ENCODE measurements at places on chromosomes 1 and 21.

DNA sequence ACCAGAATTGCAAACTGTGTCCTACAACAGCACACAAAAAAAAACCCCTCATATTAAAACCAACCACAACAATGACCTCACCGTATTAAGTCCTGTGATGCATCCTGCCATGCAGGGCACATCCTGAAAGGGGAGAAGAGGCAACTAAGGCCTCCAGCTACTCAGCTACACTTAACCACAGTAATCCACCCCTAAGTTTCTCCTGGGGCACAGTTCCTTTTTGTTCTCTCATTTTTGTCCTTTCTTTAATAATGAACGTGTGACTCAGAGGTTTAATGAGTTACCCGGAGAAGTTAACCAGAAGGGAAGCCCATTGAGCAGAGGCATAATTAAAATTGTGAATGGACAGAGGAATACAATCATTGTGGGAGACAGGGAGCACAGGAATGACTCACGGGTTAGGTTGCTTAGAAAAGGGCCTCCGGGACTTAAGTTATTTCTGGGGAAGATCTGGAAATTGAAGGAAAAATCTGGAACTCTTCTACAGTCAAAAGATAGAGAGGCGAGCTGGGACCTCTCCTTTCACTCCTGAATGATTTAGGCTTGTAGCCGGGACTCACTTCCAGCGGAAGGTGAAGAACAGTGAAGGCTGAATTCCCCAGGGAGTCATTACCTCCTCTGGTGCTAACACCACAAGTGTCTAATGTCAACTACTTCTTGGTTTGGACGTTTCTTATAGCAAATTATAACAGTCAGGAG lies 36.9 kb upstream of the HIVEP3 start:
- DNase-seq = peak; percentile 89

DNA sequence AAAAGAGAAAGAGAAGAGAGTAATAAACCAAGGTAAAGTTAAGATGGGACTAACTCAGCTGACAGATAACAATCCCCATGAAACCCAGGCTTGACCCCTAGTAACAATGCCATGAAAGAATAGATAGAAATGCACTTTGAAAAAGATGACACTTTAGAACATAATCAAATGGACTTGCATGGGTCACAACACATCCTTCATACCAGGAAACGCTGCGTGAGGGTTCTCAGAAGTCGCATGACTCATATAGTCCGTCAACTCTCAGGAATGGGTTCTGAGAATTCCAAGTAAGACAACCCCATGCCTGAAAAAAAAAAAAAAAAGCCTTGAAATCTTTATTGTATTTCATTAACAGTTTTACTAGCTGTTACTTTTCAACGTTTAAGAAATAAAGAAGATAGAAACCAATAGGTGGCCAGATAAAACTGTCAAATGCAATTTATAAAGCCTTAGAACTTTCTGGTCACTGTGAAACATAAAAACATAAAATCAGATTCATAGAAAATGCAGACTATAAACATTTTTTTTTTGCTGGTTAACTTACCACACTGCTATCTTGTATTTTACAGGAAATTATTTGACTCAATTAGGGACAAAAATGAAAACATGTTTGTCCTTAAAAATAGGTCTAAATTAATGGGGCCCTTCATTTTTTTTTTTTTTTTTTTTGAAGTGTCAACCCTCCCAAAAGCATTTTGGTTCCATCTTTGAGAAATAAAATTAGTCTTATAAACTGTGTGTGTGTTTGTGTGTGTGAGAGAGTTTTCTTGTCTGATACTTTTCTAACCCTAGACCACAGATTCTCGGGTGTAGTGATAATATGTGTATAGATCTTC lies 202.1 kb downstream of the NCAM2 start:
- DNase-seq = peak; percentile 100

DNA sequence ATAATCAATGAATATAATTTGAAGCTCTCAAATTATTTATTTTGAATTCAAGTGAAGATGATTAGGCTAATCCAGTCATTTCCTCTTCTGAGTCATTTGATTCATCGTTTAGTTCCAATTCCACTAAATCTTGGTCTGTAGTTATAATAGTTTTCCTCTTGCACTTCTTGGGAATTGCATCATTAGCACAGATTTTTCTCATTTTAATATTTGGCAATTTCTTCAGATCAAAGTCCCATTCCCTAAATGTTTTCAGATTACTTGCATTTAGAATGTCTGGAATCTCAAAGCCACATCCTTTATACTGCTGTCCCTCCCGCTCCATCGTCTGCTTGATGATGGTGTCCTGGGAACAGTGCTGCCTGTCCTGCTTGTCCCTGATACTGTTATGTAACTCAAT lies 43.5 kb downstream of the MAST2 start:
- DNase-seq = no peak

DNA sequence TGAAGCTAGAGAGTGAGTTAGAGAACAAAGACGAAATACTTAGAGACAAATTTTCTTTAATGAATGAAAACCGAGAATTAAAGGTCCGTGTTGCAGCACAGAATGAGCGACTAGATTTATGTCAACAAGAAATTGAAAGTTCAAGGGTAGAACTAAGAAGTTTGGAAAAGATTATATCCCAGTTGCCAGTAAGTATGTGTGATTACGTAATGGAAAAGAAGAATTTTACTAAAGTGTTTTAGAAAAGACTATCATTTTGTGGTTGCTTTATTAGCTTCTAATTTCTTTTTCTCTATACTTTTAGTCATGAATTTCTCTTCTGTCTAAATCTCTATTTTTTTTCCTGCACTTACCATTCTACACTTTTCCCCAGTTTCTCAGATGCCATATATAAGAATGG lies 26.7 kb downstream of the CCDC18 start:
- no peak for DNase-seq

DNA sequence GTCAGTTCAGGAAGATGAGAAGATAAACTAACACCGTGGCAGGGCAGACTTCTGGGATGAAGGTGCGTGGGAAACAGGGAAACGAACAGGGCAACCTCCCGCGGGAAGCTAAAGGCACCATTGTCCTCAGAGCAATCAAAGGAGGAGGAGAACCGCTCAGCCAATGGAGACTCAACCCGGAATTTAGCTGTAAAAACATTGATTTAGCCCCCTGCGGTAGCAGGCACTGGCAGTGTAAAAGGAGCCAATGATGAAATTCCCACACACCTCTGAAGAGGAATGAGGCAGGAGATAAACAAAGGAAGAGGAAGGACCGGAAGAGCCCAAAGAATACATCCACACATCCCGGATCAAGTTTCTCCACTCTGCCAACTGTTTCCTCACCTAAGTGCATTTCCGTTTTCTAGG lies 19.5 kb downstream of the HLCS start:
- peak; percentile 26 for DNase-seq

DNA sequence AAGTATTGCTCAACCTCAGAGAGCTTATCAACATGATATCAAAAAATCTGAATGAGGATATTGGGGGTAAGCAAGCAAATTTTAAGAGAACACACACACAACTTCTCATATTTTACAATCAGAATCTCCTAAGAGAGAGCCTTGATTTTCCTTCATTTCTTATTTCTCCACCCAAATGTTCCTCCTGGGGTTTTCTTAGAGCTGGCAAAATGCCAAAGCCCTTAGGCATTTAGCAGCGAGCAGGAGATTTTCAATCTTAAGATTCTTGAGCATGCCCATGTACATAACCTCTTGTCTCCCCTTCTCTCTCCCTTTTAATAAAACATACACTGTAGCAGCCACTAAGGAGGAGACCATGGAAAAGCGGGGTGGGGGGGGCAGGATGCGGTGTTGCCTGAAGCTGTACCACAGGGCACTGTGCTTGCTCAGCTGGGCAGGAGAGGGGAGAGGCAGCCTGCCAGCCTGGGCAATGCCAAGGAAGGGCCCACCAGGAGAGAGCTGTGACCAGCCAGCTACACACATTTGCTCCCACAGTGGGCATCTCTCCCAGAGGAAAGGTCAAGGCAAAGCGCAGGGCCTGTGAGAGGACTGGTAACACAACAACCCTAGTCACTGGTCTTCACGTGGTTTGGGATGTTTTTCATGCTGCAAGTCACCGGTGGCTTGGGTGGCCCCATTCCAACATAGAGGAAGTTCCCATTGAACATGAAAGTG lies 4.3 kb downstream of the BRINP2 start:
- DNase-seq = no peak

DNA sequence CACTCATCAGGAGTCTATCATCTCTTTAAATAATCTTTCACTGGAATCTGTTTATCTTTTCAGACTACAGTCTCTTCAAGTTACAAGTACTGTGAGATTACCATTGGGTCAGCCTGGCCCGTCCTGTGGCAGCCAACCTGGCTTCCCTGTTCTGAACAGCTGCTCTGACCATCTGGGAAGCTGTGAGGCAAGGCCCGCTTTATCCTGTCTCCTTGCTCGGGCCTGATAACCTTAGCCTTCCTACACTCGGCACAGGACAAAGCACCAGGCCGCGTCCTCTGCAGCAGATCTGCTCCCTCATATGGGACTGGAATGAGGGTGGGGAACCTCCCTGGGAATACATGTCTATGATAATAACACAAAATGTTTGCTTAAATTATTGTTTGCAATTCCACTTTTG lies 113.3 kb downstream of the PTPN14 start:
- DNase-seq = no peak

DNA sequence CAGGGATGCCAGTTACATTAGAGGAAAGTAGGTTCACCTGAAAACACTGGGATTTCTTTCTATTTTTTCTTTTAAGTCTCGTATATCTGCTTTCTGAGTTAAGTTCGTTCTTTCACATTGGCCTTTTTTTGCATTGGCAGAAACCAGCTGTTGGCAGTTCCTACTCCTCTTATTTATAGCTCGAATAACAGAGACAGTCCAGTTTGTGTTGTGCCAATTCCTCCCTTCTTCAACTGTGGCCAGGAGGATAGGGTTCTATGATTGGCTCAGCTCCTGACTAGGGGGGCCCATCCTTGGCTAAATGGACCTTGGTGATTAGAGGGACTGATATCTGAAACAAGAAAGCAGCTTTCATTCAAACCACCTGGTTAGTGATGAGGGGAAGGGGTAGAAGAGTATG lies 115.8 kb downstream of the RPS6KC1 start:
- no peak for DNase-seq

DNA sequence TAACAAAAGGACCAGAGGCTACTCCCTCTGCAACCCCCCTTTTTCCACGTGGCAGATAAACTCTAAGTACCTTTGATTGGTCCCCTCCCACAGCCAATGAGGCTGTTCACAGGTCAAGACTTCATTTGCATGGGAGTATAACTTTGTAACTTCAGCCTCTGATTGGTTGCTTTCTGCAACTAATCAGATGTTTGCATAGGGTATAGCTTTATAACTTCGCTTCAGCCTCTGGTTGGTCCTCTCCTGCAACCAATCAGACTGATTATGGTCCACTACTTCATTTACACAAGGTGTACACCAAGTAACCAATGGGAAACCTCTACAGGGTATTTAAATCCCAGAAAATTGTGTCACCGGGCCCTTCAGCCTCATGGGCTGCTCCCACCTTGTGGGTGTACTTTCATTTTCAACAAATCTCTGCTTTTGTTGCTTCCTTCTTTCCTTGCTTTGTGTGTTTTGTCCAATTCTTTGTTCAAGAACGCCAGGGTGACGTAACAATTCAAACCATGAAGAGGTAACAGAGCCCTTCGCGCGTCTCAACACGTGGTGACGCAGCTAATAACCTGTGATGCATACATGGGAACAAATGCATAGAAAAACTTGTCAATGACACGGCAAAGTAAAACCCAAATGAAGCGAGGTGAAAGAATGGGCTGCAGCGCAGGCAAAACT lies 47.2 kb downstream of the VPS26C start:
- DNase-seq = peak; percentile 19

DNA sequence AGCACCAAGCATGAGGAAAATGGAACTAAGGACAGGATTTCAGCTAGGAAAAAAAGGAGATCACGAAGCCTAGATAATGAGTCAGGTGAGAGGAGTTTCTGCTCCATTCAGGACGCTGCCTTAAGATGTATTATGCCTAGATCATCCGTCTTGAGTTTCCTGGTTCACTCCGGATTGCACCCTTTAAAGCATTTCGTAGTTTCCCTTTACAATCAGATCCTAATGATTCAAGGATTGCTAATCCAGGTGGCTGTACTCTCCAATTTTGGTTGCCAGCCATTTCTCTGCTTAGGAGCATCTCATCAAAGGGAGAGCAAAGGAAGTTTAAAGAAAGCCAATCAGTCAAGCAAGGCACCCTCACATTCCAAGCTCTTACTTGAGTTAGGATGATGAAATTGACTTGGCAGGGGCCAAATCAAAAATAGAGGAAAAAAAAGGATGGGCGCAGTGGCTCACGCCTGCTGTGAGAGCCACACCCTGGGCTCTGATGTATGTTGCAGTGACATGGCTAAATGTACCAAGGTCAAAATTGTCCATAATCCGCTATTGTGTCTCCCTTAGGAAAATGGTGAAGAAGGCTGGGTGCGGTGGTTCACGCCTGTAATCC lies 156.9 kb upstream of the SOD1 start:
- no peak for DNase-seq

GRCh38 chr1:50333595-50333974 lies 89.7 kb downstream of the DMRTA2 start:
- DNase-seq = peak; percentile 23

DNA sequence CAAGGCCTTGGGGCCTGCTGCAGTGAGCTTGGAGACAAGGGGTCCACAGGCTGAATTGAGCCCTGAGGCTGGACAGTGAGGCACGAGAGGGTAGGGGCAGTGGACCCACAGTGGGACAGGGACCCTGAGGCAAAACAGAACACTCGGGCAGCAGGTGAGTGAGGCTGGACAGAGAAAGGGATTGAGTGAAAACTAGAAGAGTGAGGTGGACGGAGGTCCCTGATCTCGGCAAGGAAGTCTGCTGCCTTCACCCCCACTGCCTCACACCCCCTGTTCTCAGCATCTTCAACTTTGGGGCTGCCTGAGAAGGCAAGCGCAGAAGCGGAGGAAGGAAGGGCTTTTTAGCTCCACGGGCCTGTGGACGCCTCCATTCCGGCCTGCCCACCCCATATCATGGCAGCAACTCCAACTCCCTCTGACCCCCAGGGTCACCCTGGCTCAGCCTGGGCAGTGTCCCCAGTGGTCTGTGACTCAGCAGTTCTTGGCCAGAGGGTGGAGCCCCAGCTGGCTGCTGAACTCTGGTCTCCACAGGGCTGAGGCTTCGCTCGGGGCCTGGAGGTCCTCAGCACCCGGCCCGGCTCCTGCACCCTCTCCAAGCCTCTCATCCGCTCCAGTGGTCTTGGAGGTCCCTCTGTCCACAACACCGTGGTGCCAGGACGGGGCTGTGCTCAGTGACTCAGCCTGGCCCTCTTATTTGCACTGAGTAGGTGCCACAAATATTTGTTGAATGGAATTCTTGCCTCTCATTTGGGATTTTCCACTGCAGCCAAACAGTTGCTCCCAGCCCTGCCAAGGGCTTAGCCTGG lies 60.0 kb upstream of the EPS8L3 start:
- DNase-seq = no peak

GRCh38 chr1:92299477-92300150 lies 755 bp downstream of the RPAP2 start:
- peak; percentile 17 for DNase-seq

DNA sequence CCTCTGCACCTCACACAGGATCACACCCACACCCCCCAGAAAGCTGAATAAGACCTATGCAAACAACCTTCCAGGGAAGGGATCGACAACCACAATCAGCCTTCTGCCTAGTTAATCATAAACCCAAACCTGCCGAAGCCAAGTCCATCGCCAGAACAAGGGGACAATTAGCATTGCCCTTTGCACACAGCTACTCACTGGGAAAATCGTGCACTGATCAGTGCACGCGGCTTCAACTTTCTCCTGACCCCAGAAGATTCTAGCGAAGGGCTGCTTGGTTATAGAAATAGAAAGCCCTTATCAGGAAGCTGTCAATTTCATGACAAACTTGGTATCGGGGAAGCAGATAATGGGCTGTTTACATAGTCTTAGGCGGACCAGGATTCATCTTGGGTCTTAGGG lies 29.5 kb downstream of the RUNX1 start:
- no peak for DNase-seq

All from choroid plexus epithelial cell (primary cell).